Ovary (tissue), 10 donors: ENCODE measurements at places on chromosomes 3 and 15. TPM values are rescaled to one million over a fixed set of nuclear protein-coding genes. Genes with fewer than 3 reads are reported as not detected.

DNA sequence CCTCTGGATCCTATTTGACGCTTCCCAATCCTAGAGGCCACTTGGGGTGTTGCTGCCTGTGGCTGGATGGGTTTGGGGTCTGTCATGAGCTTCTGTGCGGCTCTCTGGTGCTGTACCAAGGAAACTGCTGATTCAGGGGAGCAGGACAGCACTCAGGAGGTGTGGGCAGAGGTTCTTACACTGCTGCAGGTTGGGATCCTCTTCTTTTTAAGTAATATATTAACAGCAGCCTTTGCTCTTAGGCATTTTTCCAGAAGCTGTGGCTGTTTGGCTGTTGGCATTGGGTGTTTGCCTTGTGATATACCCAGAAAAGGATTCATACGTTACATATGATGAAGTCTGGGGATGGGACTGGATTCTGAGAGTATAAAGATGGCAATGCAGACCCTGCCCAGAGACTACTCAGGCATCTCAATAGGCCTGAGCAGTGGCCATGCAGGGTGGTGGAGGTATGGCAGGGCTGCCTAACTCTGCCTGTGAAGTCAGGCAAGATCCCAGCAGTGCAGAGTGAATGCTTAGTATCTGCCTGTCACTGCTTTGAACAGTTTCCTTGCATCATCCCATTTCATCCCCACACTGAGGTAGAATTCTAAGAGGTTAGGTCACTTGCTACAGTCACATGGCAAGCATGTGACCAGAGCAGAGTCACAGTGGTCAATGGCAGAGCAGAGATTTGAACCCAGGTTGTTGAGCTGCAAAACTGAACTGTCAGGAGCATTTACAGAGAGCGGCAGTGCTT, 3.9 kb downstream of the ABHD6 start:
- no peak for DNase-seq

GRCh38 chr3:155747286-155747945, 2.5 kb upstream of the PLCH1 start:
- DNase-seq = no peak

DNA sequence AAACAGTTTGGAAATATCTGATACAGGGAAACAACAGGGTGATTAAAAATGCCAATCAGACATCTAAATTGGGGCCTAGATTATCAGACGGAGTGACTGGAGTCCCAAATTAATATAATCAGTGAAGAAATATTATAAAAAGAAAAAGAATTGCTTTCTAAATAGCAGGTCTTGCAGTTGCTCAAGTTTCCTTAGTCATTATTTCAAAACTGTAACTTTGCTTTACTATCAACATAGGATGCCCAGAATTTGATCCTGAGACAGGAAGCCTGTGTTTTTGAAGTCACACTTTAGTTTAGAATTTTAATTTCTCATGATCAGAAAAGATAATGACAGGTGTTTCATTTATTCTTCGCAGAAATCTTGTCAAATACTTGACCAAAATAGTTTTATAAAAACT, 105.9 kb downstream of the IL1RAP start:
- no peak for DNase-seq

- no peak for DNase-seq
These were observed 24.2 kb downstream of the PTH1R start for GRCh38 chr3:46901591-46902187.

DNA sequence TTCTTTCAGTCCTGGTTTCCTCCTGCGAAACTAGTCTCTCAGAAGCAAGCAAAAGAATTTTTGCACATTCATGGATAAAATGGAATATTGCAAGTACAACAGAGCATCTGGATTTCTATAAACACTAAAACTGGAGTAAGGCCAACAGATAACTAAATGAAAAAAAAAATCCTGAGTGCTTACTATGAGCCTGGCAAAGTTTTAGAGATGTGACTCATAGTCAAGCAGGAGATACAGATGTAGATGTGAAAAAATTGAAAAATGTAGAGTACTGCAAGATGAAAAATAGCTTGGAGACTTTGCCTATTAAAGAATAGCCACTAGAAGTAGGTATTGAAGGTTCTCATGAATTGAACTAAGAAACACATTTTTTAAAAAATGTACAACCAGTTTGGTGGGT, 397.4 kb downstream of the OTOL1 start:
- DNase-seq = no peak

- no peak for DNase-seq
These were observed 93.7 kb upstream of the OCA2 start for GRCh38 chr15:28192772-28193171.

DNA sequence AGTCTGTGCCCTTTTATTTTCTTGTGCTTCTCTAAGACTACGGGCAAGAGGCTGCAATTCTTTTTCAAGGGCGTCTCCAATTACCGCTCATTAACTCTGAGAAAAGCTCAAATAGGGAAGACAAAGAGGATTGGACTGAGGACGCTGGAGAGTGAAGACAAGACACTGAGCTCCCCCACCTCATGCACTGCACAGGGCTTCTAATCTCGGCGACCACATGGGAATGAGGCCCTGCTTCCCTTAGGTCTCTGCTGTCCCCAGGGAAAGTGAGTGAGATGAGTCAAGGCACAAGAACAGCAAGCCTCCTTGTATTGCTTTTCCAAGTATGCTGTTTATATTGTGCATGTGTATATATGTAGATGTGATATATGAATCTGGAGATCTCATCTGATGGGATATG, 392.2 kb upstream of the CFAP20DC start:
- no peak for DNase-seq

DNA sequence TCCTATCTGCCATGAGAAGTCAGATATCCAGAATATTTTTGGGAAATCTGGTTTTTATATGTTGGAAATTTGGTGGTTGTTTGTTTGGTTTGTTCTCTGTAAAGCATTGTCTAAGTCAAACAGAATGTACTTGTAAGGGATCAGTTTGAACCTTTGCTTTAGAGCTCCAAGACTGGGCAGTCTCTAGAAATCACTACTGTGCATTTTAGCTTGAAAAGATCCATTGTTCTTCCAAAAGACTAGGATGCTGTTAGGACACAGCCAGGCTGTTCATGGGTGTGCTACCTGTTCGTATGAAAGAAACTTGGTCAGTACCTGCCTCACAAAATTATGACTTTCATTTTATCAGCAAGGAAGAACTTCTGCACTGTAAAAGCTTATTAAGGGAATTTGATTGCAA, 182.6 kb downstream of the WDR72 start:
- DNase-seq = no peak

- no peak for DNase-seq
These were observed 1076.3 kb upstream of the EPHA6 start for GRCh38 chr3:95738045-95738444.

RTP1 gene
- total RNA-seq = not detected

PATL2 gene
- 1.9 TPM for total RNA-seq

STRIT1 gene
- total RNA-seq = not detected

ZPLD1 gene
- total RNA-seq = 0.42 TPM

ANKUB1 gene
- total RNA-seq = 3.8 TPM

BLM gene
- total RNA-seq = 0.92 TPM

RPP25 gene
- 38.4 TPM for total RNA-seq
